ENCODE measurements at places on chromosomes 3 and 15.
A peak's percentile ranks its signal among the peaks of the same experiment; 100 is the strongest.

DNA sequence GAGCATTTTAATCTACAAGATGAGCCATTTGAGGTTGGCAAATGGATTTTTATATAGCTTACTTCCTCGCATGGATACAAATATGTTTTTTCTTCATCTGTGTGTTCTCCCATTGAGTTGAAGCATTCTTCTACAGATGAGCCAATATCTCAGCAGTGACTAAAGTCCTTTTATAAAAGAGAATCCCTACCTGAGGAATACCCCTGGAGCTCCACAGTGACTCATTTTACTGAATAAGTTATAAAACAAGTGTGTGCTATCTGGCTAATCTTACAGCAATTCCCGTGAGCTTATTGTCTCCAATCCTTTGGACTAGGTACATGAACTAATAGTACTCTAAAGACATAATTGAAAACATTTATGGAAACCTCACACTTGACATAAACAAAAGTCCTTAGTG, 354.2 kb upstream of the BCHE start:
- no peak for DNase-seq

GRCh38 chr3:10706156-10706739, 109.8 kb upstream of the SLC6A11 start:
- DNase-seq: peak; percentile 42

- DNase-seq: no peak
These were observed 32.1 kb upstream of the CLASP2 start for GRCh38 chr3:33750211-33750548.

GRCh38 chr3:89560568-89560967, 453.1 kb downstream of the EPHA3 start:
- no peak for DNase-seq

DNA sequence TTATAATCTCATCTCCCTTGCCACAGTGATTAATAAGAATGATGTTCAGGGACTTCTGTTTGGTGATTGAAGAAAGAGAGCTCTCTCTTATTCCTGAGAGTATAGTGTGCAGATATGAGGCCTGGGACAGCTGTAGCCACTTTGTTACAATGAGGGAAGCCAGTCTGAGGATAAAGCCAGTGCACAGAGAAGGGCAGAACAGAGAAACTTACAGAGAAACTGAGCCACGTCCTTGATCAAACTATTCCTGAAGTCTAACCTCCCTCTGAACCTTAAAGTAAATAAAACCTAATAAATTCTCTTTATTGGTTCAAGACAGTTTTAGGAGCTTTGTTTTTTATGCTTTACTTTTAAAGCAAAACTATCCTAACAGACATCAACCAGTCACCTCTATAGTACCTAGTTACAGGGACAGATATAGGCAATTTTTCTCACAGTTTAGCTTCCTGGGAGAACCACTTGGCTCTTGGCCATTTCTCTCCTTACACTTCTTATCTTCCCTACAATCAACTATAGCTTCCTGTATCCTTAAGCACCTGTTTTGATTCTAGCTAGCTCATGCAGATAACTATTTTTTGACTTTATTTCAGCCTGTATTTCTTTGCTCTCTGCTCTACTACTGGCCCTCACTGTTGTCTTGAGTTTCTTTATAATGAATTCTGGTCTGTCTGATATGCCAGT, 284.4 kb downstream of the SHQ1 start:
- no peak for DNase-seq

DNA sequence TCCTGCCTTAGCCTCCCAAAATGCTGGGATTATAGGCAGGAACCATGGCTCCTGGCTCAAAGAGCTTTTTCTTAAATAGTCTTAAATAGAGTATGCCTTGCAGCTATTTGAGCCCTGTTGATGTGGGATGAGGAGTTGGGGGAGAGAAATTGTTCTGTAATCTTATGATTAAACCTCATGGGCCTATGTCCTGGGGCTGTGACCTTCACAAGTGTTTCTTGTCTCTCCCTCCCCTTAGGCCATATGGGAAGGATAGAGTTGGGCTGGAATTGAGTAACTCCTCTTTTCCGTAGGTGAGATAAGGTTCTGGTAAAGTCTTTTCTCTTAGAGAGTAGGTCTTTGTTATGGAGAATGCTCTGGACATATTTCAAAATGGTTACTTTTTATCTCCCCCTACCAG, 114.3 kb downstream of the ARNT2 start:
- no peak for DNase-seq

GRCh38 chr3:72582211-72582878, 265.9 kb downstream of the SHQ1 start:
- DNase-seq: no peak

- no peak for DNase-seq
These were observed 404.0 kb upstream of the WNT5A start for GRCh38 chr3:55891106-55891505.

DNA sequence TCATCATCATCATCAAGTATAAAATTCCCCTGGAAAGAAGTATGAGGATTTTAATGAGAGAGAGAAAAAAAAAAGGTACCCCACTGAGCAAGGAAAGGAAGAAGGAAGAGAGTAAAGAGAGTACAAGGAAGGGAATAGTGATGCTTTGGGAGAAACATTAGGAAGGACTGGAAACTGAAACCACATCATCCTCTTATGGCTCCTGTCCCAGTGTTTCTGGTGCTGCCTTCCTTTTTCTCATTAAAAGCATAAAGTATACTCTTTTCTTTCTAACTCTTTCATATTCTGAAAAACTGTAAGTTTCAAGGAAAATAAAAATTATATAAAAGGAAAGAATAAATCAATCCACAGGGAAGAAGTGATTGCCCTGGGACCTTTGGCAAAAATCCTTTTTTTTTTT, 616.4 kb upstream of the CBLB start:
- no peak for DNase-seq

DNA sequence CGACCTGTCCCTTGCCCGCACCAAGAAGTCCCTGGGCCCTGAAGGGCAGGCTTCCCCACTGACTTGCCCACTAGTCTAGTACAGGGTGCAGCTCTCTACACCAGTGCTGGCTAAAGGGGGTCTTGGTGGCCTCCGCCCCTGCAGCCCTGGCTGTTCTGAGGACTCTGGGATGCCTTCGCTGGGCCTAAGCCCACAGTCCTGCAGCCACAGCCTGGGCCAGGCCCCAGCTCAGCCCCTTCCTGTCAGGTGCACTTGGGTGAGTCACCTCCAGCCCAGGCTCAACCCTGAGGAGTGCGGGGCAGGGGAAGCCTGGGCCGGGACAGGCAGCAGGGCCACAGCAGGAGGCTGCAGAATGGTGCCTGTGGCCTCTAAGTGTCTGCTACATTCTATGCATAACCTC, 971 bp downstream of the C3orf22 start:
- DNase-seq: no peak

DNA sequence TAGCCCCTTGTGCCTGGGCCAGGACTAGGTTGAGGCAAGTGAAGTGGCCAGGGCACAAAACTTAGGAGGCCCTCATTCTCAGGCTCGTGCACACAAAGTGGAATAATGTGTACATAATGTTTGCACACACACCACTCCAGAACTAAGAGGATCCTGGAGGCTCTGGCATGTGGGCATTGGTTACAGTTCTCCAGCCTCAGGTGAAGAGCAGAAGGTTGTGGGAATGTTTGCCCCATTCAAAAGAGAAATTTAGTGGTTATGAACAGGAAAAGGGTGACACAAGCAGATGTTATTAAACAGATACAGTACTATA, 31.3 kb downstream of the ASB7 start:
- DNase-seq: no peak

GRCh38 chr3:107452436-107452835, 70.3 kb upstream of the BBX start:
- no peak for DNase-seq

DNA sequence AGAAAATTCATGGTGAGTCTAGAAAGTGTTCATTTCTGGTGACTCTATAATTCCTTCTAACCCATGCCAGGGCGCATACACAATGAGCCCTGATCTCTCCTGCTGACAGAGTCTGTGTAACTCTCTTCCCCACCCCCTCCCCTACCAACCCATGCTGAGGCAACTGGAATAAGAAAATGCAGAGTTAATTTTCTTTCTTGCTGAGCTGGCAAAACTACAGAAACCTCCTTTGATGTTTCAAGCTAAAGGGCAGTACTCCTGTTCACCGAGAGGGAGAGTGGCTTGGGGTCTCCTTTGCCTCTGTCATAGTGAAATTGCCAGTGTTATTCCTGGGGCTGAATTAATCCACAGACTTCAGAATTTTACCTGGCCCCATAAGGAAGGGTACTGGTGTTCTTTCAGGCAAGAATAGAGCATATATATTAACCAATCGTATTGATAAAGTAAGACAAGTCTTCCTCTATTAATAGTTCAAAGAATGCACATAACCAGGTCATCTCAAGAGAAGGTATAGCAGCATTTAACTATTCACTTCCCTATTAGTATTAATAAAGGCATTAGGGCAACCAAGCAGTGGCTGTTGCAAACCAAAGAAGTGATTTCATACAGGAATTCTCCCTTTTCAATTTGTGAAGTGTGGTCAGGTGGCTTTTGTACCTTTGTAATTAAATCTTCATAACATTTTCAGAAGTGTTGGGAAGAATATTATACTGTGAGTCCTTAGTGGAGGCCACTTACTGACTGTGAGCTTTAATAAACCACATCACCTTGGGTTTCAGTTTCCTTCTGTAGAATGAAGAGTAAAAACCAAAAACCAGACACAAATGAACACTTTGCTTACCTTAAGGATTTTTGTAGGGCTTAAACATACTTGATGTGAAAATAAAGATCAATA, 4.1 kb downstream of the GAP43 start:
- DNase-seq: peak; percentile 31

GRCh38 chr3:67196677-67197076, 198.6 kb downstream of the KBTBD8 start:
- DNase-seq: no peak

GRCh38 chr15:91946581-91947292, 93.2 kb downstream of the SLCO3A1 start:
- no peak for DNase-seq

- no peak for DNase-seq
These were observed 10.7 kb upstream of the RAB43 start for GRCh38 chr3:129132097-129132866.

GRCh38 chr3:171077261-171077660, 50.7 kb upstream of the SLC2A2 start:
- no peak for DNase-seq
